SK-MEL-5 (cell line): ENCODE measurements at places on chromosomes 13 and 19.

DNA sequence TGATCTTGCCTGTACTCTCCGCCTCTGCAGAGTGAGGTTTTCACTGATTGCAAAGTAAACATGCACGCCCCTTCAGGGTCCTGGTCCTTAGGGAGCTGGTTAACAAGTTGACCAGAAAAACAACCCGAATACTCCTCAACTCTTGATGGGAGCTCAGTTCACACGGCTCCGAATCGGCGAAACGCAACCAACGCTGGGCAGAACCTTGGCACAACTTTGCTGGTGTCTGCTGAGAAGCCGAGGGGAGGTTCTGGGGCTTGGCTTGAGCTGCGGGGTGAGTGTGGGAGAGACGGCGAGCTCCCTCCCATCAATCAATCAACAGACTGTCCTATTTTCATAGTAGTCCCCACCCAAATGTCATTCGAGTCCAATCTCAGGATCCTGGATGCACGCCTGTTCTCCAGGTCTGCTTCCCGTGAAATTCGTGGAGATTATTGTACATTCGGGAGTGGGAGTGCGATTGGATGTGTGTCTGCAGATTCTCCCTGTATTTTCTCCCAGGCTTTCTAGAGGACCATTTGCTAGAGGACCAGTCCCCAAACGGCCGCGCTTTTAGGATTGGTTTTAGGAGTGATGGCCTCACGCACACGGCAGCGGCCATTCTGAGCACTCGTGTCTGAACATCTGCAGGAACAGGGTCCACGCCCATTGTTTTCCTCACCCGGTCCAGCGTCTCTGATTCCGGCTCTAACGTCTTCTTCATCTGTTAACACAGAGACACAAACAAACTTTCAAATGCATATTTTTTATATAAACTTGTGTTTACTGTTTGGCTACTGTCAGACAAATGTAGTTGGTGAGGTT lies 51.6 kb upstream of the F7 start:
- DNase-seq, result no peak

- no peak for DNase-seq
These were observed 12.9 kb upstream of the RFXAP start for GRCh38 chr13:36806102-36806501.

DNA sequence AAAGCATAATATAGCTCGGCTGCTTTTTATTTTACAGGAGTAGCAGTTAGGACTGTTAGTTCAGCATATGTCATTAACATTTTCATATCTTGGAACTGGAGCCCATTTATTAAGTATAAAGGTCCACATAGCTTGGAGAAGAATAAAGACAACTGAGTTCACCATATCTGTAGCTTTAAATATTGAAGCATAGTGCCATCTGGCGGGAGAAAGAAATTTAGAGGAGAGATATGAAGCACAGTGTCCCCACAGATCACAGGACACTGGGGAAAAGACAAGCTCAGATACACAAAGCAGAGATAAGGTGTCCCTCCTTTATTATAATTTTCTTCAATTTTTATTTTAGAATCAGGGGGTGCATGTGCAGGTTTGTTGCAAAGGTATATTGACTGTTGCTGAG lies 104.7 kb upstream of the FREM2 start:
- DNase-seq, result peak; percentile 76

- DNase-seq, result no peak
These were observed 785.1 kb upstream of the SLITRK6 start for GRCh38 chr13:86584301-86584700.

- DNase-seq, result no peak
These were observed 969.1 kb upstream of the PCDH9 start for GRCh38 chr13:68199271-68199670.

DNA sequence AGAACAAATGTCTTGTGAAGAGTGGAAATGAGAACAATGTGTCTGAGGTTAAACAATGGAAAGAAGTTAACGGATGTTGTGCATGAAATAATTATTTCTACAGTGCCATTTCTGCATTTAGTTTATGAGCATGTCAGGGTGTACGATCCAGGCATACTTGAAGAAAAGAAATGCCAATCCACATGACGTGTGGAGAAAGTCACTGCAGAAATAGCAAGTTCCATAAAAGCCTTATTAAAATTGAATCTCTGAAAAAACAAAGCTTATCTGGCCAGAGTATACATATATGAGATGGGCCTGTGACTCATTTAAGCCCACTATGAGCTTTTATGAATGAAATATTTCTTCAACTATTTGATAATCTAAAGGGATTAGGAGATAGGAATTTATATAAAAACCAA lies 426.1 kb downstream of the EFNB2 start:
- DNase-seq, result no peak

DNA sequence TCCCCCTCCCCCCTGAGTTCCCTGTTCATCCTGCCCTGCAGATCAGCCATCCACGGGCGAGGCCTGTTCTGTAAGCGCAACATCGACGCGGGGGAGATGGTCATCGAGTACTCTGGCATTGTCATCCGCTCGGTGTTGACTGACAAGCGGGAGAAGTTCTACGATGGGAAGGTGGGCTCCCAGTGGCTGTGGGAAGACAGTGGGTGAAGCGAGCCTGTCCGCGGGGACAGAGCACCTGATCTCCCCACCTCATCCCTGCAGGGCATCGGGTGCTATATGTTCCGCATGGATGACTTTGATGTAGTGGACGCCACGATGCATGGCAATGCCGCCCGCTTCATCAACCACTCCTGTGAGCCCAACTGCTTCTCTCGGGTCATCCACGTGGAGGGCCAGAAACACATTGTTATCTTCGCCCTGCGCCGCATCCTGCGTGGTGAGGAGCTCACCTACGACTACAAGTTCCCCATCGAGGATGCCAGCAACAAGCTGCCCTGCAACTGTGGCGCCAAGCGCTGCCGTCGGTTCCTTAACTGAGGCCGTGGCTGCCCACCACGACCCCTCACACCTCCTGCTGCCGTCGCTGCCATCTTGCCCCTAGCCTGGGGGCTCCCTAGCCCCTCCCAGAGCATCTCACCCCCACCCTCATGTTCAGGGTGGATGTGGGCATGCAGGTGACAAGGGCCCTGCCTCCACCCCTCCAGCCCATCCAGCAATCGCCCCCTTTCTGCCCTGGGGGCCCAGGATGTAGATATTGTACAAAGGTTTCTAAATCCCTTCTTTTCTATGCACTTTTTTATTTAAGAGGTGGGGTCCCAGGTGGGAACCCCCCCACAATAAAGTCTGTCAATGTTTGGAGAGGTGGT lies 4.0 kb downstream of the IGFLR1 start:
- no peak for DNase-seq

DNA sequence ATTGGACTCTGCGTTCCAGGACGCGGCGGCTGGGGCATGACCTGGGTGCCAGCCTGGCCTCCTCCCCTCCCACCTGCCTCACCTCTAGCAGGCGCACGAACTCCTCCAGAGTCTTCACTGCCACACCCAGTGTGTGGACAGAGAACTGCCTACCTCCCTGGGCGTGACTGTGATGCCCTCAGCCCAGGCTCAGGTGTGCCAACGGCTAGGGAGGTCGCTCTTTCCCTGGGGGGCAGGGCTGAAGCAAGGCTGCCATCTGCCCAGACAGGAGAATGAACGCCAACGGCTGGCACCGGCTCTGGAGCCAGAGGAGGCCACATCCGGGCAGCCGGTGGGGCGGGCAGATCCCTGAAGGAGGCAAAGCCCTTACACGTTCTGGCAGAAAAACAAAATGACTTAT lies 11.3 kb downstream of the NANOS3 start:
- DNase-seq, result no peak

DNA sequence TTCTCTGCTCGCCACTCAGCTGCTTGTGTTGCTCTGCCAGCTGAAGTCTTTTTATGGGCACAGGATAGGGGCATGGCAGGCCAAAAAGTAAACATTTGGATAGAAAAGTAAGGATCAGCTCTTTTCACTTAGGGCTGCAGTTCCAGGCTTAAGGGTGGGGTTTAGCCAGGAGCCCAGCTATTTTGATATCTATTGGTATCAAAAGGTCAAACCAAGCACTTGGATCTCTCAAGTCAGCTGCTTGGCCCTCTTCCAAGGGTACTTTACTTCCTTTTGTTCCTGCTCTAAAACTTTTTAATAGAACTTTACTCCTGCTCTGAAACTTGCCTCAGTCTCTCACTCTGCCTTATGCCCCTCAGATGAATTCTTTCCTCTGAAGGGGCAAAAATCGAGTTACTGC lies 55.7 kb upstream of the ABCC4 start:
- DNase-seq, result no peak

- no peak for DNase-seq
These were observed 5.7 kb upstream of the TNFSF13B start for GRCh38 chr13:108263621-108264355.

DNA sequence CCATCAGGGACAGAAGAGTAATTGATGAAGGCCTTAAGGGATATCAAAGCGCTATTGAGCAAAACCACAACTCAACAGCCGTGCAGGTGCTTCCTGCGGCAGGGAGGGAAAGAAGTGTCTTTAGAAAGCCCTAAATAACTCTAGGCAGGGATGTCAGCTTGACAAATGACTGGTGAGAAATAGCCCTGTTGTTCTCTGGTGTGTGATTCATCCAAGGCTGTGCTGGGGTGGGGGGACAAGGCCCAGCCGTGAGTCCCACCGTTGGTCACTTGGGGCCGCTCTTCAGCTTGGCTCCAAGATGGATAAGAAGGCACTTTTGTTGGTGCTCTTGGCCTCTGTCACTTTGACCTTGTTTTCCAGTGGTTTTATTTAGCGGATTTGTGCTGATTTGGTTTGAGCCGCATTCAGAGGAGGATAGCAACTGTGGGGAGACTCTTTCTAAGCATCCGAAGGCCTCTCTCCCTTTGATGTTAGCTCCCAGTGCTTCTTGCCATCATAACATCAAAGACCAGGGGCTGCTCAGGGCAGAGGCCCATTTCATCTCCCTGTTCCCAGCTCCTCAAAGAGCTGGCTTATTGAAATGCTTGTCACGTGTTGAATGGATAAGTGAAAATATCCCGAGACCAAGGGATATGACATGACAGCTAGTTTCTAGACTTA lies 130.3 kb upstream of the SERP2 start:
- peak; percentile 93 for DNase-seq

DNA sequence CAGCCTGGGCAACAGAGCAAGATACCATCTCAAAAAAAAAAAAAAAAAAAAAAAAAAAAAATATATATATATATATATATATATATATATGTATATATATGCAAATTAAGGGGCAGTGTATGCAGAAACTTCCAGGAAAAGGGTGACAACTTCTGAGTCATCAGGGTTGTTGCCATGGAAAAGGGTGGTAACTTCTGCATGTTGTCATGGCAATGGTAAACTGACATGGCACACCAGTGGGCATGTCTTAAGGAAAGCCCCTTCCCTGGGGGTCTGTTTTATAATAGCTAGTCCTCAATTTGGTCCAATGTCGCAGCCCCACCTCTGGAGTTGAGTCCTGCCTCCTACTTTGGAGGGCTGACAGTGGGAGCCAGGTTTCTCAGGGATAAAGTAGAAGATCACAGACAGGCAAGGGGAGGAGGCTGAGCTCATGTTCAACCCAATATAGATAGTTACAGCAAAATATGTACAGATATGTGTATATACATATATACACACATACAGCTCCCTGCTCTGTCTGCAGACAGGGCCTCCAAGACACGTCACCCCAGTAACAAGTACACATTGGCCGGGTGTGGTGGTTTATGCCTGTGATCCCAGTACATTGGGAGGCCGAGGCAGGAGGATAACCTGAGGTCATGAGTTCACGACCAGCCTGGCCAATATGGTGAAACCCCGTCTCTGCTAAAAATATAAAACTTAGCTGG lies 7.2 kb upstream of the FCHO1 start:
- no peak for DNase-seq

- DNase-seq, result peak; percentile 72
These were observed 8.5 kb upstream of the LILRB3 start for GRCh38 chr19:54231077-54231931.

DNA sequence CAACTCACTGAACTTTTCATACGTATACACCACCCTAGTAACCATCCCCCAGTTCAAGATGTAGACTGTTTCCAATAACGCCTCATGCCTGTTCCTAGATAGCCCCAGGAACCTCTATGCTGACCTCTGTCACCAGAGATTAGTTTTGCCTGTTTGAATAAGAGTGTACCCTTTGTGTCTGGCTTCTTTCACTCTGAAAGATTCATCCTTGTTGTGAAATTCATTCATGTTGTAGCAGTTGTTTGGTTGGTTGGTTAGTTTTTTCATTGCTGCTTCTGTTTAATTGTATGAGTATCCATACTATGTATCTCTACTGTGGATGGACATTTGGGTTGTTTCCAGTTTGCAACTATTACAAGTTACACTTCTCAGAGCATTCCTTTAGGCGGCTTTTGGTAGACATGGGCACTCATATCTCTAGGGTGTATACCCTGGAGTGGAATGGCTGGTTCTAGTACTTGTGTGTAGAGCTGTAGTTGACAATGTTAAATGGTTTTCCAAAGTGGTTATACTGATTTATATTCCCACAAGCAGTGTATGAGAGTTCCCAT lies 1.6 kb downstream of the RNASEH2B start:
- DNase-seq, result peak; percentile 23

- no peak for DNase-seq
These were observed 39.6 kb downstream of the SHISA2 start for GRCh38 chr13:26011996-26012821.

GRCh38 chr13:50706505-50706904 lies 137.0 kb downstream of the DLEU7 start:
- DNase-seq, result no peak

DNA sequence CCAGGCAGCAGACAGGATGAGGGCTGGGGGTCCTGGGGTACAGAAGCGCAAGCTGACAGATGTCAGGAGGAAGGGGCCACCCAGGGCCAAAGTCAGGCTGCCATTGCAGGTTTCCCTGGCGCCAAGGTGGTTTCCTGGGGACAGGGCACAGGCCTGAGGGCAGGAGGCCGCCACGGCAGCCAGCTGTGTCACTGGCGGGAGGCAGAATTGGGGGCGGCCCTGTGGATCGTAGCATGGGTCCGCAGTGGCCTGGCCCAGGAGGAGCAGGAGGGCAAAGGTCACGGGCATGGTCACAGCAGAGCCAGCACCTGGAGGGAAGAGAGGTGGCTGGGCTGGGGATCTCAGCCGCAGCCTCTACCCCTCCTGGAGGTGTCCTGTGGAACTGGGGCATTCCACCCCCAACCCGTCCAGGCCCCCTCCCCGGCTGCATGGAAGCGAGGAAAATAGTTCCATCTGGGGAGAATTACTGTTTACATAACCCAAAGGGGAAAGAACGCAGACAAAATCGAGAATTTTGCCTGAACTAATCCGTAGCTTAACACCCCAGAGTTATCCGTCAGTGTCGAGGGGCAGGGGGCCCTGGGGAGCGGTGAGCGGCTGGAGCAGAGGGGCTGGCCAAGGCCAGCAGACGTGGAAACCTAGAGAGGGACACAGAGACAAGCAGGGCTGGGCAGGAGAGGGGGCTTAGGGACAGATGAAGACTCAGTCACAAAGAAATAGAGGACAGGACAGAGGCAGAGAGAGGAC lies 1.9 kb downstream of the NTN5 start:
- DNase-seq, result no peak
